AG20443 (cell line): ENCODE measurements at places on chromosomes 4 and X.

DNA sequence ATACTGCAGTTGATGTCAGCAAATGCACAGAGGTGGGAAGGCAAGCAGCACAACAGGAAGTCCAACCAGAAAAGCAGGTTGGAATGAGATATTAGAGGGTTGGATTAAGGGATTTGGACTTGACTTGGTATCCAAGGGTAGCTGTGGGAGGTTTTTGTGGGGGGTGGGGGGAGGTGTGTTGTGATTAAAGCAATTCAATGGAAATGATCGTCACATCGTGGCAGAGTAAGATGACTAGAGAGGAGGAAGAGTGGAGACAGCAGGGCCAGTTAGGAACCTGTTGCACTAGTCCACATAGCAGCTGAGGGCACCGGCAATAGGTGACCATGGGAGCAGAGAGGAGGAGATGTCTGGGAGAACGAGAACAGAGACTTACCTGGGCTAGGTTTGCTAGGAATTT lies 2.4 kb downstream of the SLC25A43 start:
- DNase-seq, result no peak

DNA sequence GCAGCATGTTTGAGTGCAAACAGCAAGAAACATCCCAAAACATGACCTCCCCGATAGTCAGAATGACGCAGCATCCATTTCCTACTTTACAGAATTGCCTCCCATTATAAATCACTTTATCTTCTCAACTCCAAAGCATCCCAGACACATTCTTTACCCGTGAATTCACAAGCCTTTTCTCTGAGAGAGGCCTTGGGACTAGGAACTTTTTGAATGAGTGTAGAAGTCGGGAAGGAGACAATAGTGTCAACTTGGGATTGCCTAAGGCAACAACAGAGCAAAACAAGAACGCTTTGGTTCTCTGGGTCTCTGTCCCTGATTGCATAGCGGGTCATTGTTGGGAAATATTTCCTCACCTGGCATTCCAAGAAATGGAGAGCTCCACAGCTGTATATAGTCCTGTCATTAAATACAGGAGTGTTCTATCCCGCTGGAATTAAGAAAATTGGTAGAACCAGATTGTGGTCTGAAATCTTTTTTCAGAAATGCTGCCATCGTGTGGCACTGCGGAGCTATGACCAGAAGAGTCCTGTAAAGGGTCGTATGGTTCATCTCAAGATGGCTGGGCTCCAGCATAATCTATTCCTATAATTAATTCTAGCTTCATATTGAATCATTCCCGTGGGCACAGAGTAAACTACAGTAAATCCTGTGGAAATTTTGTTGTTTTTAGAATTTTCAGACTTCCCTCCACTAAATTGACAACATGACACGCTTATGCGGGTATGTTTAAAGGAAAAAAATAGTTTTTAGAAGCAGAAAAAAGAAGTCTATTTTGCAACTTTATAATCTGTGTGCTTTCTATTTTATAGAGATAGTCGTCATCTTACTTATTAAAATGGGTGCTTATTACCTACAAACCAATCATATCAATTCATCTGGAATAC lies 2.0 kb upstream of the SPP1 start:
- peak; percentile 63 for DNase-seq

GRCh38 chr4:48739560-48740019 lies 40.5 kb downstream of the FRYL start:
- no peak for DNase-seq

DNA sequence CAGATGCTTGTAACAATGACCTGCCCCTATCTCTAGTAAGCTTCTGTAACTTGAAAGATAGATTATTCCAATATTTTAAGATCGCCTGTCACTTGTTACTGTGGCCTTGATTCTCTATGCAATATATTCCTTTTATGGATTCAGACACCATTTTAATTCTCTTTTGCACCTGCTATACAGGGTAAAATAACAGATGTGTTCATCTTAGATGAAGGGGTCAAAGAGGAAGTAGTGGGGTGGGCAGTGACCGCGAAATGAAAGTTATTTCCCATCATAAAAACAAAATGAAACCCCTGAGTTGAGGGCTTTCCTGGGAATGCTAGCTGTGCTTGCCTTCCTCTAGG lies 175.9 kb downstream of the TSPAN5 start:
- no peak for DNase-seq

DNA sequence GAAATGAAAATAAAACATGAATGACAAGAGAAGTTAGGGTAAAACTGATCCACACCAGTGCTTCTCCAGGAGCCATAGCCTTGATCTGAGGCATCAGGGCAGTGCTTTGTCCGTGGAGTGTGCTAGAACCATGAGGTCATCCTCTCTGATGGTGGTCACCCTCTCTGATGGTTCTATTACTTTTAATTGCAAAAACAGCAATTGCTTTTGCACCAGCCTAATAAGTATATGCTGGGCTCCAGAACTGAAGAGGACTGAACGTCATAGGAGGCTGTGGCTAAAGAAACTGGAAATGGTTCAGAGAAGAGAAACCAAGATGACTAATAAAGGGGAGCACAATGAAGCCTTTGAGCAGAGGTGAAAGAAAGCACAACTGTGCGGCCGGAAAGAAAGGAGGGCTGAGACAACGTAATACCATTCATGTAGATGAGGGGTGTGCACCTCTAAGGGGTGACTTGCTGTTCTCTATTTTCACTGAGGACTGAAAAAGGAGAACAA lies 17.0 kb upstream of the TMEM154 start:
- DNase-seq, result peak; percentile 57

DNA sequence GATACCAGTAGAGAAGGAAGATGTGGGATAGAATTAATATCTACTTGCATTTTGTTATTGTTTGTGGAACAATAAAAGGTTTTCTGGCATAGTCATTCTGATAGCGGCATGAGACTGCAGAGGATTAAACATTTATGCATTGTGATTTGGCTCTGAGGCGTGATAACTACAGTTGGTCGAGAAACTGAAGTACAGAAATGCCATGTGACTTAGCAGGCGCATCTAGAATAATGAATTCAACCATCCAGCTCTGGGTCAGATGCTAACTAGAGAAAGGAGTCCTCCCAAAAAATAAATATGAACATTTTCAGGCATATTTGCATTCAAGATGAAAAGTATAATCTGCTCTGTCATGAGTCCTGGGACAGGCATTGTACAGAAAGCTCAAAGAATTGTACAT lies 62.8 kb downstream of the CCSER1 start:
- DNase-seq, result no peak

DNA sequence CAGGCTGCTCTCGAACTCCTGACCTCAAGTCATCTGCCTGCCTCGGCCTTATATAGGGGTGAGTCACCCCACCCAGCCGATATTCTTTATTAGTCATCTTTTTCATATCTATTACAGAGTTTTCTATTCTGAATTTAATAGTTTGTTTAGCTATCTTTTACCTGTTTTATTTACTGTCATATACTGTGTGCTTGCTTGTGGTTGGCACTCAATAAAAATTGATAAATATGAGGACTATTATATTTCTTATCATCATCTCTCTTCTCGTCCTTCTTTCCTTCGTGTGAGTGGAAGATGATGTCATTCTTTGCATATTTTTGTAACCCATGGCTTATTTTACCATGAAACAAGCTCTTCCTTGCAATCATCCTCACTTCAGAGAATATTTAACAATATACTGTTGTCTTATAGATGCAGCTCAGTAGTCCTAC lies 265.5 kb downstream of the ARHGAP24 start:
- no peak for DNase-seq

GRCh38 chrX:20352504-20352903 lies 85.8 kb upstream of the RPS6KA3 start:
- no peak for DNase-seq

GRCh38 chrX:38347136-38347535 lies 5.3 kb upstream of the OTC start:
- peak; percentile 59 for DNase-seq

DNA sequence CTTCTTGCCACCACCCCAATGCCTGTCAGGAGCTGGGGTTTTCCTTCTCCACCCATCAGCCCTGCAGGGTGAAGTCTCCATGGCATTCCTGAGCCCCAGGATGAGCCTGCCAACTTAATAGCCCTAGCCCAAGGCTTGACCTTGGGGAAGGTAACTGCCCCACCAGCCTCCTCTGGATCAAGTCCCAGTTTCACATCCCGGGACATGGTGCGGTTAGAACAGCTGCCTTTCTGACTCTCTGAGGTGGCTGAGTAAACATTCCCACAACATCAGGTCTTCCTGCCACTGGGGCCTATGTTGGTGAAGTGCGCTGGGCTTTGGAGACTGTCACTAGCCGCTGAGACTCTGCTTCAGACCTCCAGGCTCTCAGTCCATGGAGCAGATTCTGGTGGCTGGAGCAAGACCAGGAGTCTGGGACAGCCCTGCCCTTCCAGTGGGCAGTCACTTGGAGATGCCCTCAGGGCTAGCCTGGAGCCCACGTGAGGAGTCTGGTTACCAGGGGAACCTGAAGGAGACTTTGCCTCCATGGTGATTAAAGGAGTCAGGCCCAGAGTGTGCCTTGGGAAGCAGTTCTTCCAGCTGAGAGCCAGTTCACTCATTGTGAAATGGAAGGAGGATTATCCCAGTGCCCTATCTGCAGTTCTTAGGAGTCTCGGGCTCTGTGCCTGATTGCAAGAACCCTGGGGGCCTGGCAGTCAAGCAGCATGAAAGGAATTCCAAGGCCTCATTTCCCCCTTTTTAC lies 56.8 kb downstream of the SMIM20 start:
- no peak for DNase-seq

DNA sequence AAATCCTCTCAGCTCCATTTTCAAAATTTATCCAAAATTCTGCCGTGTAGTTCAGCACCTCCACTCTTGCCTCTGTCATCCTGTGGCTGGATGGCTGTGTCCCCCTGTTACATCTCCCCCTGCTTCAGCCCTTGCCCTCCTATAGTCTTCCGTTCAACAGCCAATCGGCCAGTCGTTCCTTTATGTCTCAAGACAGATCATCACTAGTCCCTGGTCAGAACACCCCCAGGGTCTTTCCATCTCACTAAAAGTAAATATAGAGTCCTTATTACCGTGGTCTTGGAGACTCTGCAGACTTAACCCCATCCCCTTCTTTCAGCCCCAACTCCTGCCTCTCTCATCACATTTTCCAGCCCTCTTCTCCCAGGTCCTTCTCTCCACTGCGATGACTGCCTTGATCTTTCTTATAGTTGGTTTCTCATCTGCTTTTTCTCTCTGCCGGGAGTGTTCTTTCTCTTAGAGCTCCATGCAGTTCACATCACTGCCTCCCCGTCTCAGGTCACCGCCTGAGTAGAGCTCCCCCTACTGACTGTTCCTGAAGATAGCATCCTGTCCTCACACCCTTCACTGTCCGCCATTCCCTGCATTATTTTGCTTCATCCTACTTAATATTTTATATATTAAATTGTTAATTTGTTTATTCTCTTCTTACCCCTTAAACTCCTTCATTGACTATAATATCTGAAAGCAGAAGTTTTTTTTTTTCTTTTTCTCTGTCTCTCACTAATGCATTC lies 736.9 kb upstream of the MAGEB2 start:
- peak; percentile 47 for DNase-seq

DNA sequence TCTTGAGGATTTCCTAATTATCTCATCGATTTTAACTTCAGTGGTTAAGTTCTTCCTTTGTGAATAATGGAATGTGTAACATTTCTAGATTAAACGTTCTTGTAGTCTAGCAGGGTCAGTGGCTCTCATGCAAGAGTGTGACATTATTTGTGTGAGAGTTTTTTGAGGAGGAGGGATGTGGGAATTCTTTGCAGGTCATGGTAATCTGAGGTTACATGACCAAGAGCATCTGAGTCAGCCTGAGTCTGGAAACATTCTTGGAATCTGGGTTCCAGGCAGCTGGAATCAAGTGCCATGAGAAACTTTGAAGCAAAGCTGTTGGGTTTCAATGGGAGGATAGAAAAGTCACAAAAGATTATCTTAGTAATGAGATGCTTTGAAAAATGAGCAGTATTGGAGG lies 49.5 kb downstream of the GK start:
- peak; percentile 64 for DNase-seq

DNA sequence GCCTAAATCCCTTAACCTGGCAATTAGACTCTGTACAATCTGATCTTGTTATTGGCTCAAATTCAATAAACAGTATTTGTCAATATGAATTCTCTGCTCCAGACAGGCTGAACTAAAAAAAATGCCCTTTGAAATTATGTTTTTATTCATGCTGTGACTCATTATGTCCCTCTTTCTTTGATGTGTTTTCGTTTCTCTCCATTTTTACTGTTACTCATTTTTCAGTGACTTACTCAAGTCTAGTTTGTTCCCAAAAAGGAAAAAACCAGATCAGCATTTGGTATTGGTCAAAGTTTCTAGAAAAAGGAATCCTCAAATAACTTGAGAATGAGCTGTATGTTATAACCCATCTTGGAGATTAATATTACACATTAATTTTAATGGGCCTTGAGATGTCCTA lies 40.4 kb downstream of the UNC5C start:
- DNase-seq, result no peak

DNA sequence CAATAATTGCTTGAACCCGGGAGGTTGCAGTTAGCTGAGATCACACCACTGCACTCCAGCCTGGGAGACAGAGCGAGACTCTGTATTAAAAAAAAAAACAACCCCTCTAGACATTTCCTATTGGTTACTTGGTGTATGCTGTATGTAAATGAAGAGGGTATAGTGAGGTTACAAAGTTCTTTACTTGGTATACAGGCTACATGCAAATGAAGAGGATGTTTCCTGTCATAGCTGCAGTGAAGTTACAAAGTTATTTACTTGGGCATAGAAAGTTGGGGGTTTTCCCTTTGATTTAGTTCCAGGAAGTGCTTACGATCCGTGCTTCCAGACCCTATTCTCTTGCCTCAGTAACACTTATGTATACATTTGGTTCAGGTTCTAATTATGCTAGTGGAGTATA lies 38.4 kb upstream of the CLNK start:
- no peak for DNase-seq

GRCh38 chr4:26574563-26574962 lies 9.3 kb upstream of the TBC1D19 start:
- no peak for DNase-seq

DNA sequence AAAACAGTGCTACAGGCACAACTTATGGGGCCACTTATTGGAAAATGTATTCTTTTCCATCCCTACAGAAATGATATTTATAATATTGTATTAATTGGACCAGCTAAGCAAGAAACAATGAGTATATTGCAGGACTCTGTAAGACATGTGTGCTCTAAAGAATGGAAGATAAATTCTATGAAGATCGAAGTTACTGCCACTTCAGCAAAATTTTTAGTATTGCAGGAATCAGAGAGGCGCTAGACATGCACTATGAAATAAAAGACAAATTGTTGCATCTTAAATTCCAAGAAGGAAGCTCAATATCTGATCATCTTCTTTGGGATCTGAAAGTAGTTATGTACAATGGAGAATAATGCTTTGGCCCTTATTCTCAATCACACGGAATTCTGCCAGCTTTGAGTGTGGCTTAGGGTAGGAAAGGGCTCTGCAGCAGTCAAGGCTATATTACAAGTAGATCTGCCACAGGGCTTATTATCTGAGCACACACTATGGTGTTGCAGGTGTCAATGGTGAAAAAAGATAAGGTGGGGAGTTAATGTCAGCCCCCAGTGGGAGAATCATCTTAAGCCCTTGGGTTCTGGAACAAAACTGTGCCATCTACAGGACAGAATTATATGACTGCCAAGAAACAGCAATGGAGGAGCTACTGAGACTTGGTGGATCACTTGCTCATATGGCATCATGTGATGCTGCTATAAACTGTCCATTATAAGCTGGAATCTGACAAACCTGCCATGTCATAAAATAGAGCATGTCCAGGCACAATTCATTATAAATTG lies 334.0 kb upstream of the NDST3 start:
- DNase-seq, result no peak
